T follicular helper cell (primary cell): ENCODE measurements at places on chromosomes 2 and 18.

GRCh38 chr2:134670955-134671354, 47.8 kb downstream of the TMEM163 start:
- no peak for DNase-seq

DNA sequence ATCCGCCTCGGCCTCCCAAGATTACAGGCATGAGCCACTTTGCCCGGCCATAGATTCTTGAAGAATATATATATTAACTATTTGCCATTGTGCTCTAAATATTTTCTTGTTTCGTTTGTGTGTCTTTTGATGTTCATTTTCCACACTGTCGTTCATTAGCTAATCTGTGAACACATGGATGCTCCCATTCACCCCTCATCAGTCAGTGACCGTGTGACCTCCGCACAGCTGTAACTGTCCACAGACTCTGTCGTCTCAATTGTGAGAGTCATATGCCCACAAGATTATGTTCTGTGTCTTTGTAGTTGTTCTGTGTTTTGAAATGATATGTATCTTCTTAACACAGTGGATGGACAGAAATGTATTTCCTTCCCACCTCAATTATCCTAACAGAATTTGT, 29.6 kb downstream of the RAMP1 start:
- no peak for DNase-seq

DNA sequence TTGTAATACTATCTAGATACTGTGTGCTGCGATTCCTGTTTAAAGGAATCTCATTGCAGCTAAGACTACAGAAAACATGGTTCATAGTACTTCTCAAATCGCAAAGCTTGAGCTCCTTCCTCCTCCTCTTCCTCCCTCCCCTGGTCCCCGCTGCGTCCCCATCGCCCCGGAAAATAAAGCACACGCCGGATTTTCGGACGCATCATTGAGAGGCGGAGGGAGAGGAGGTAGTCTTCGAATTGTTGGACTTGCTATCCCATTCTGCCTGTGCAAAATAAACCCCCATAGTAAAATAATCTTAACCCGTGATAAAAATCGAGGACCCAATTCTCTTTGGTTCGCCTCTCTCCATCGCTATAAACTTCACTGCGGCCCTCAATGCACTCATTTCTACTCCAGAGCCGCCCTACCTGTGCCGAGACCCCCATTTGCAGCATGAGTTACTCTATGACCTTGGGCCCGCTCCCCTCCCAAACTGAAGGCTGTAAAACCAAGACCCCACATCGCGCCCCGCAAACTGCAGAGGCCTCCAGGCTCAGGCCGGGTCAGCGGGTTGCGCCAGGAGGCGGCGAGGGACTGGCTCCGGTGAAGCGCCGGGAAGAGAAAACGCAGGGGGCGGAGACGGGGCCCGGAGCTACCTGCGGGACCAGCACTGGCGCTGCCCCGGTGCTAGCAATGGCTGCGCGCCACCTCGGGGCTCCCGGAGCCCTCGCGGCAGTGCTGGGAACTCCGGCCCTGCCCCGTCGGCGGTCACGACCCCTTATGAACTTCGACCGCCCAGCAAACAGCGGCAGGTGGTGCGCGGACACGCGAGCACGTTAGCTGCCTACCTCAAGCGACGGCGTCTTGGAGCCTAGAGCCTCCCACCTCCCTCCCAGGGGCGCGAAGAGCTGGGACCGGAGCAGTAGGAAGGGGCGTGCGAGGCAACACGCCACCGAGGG, 649 bp downstream of the ESCO1 start:
- no peak for DNase-seq

DNA sequence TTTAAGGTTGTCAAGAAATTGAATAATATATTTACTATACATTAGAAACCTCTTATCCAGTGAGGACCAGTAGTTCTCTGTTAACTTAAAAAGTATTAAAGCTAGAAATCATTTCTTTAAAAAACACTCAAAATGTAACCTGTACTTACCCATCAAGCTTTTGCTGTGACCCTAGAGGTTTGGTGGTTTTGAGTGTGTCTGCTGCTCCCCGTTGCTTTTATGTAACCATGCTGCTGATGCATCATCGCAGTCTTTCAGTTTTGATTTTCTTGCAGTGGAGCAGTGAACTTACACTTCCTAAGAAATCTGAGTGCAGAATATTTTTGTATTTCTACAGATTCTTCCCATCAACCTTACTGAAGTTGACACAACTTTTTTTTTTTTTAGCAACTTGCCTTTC, 34.2 kb downstream of the MRPS9 start:
- DNase-seq: no peak

DNA sequence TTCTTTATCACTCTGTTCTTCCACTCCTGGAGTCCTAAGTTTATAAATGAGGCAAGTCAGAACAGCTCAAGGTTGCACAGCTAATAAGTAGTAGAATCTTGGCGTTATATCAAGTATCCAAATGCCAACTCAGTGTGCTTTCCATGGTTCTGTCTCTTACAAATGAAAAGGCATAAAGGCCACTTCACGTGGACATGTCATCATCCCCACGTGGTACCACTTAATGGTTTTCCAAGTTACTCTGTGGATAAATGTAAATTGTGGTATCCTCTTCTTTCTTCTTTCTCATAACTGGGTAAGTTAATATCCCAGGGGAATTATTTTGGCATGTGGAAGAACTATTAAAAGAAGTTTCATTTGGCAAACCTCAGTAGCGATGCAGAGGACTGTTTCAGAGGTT, 131.5 kb upstream of the L3MBTL4 start:
- no peak for DNase-seq

DNA sequence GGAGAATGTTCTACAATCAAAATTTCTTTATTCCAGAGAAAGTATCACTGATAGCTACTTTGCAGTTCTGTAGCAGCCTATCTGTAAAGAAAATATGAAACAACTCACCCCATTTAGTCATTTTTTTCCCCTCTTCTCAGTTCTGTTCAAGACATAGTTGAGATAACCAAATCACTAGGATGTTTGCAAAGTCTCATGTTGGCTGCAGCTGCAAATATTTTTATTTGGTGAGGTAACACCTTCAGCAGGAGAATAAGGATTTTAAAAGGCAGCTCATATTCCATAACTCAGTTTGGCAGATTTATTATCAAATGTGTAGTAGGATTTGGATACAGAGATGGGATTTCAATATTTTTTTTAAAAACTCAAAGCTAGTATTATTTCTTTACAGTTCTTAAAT, 41.0 kb downstream of the HNRNPLL start:
- DNase-seq: no peak

- no peak for DNase-seq
These were observed 86.4 kb downstream of the TCF4 start for GRCh38 chr18:55501579-55501978.
